HS-27A (cell line): ENCODE measurements at places on chromosomes 7 and 10.

DNA sequence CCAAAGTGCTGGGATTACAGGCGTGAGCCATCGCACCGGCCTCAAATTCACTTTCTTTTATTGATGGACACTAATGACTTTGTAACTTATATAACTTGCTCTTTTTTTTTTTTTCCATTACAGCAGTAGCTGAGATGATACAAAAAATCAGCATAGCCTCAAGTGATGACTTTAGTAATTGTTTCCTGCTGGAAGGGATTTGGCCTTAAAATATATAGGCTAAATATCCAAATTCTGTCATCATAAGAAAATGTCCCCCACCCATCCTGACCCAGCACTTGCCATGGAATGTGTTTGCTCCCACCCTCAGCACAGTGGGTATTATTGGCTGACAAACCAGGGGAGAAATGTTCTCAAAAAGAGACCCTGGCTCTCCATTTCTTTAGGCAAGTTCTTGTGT, 1264.1 kb upstream of the AUTS2 start:
- no peak for DNase-seq

DNA sequence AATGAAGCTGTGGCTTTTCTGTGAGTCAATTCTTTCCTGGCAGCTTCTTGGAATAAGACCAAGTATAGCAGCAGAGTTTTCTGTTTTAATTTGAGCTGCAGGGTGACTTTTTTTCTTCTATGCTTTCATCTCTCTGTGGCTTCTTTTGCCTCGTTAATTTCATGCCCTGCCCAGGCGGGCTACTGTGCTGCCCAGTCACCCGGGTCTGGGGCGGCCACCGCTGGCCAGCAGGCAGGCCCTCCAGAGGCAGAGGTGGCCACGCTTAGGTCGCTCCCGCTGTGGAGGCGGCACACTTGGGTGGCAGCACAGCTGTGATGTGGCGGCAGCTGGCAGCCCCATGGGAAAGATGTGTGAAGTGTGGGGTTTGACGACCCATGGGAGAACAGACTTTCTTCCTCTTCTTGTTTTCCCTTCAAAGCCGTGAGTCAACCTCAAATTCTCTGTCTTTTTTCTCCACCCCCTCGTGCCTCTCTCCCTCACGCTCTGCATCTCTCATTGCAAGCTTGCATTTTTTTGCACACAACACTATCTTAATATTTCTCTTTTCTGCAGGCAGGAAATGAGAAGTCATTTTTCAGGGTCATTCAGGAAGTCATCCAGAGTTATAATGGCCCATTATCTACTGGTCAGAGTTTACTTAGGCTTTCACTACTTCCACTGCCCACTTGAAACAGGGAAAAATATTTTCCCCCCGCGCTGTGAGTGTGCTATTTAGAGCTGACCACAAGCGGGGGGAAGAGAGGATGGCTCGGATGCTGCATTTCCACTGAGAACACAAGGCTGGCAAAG, 67.8 kb downstream of the EGFR start:
- peak; percentile 56 for DNase-seq

DNA sequence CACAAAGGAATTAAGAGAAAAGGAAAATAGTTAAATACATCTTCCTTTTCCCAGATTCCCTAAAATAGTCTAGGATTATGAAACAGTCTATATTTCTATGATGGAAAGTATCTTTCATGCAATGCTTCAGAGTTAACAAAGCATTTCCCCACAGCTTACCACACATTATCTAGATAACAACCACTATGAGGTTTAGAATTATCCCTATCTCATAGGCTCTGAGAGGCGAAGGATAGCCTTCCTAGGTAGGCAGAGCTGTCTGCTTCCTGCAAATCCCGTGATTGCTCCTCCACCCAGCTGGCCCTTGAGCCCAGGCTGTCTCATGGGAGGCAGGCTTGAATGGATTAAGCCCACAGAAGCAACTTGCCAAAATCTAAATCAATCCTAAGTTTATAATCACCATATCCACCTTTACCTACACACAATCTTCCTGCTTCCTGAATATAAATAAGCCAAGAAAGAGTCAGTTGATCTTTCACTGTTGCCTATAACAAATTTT, 321.4 kb upstream of the AOAH start:
- no peak for DNase-seq

GRCh38 chr10:132489053-132489703, 48.4 kb upstream of the INPP5A start:
- no peak for DNase-seq

DNA sequence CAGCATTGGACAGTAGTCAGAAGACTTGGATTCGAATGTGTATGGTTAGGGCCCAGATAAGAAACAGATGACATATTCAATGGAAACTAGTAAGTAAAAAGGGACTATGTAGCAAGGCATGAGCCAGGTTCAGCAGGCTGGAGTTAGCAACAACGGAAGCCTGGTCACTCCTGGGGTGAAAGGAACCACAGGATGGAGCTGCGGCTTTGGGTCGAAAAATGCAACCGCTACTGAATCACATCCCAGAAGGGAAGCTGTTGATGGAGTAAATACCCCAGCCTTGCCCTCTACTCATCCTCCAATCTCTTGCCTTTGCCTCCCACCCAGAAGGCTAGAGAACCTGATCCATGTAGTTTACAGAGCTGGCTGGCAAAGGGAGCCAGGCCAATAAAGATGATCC, 37.5 kb upstream of the EGR2 start:
- no peak for DNase-seq

DNA sequence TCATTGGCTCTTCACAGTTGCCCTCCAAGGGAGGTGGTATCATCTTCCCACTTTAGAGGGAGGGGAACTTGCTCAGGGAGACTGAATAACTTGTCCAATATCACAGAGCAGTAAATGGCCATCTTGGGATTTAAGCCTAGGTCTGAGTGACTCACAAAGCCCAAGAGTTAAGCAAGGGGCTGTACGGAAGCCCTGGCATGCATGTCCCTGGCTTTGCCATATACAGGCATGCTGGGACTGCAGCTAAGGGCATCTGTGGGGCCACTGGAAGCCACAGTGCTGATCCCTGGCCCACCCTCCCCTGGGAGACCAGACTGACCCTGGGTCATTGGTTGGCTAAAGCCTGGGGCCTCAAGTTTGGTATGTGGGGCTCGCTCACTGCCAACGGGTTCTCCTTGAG, 3.1 kb downstream of the VSIR start:
- no peak for DNase-seq

DNA sequence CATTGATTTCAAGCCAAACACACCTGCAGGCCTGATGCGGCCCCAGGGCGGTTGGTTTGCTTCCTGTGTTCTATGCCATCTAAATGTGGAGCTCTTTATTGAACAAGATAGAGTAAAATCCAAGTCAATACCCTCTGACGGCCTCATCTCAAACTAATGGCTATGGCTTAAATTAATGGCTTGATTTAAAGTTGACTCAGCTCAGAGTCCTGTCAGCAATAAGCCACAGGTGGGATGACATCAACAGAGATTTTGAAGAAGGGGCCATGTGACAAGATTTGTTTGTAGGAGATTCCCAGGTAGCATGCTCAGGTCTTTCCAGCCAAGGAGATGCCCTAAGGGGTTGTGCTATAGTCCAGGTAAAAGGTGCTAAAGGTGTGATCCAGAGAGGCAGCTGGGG, 66.7 kb upstream of the ZNF32 start:
- DNase-seq: no peak
